NCI-H1436 treated with DMSO at 0.1 percent for 48 hours (cell line): ENCODE measurements at places on chromosomes 1 and 21.

GRCh38 chr21:37815893-37816292, 100.4 kb downstream of the KCNJ6 start:
- DNase-seq, result no peak

- DNase-seq, result no peak
Measured at GRCh38 chr21:34343838-34344381, 19.9 kb upstream of the KCNE2 start.

DNA sequence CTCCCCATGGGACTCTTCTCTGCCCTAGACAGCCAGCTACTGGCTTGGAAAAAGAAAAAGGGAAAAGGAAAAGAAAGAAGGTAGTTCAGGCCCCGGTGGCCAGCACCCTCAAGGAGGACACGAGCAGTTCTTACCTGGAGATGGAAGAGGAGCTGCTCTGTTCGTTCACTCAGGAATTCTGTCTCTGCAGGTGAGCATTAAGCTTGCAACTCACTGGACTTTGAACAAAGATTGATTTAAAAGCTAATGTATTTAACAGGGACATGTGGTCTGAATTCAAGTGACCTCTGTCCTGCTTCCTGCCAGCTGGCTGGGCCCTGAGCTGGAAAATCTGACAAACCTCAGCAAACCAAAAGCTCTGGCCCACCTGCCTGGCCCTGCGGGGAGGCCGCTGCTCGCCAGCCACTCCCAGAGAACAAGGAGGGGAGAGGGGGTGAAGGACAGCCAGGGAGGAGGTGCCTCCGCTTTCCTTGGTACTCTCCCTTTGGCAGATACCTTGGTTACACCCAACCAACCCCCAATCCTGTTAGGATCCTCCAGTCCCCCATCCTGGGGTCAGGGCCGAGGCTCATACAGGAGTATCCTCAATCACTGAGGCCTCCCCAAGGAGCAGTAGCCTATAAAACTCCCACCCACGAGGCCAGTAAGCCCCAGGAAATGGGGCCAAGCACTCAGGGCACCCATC, at the start of gene PDZK1:
TSS of gene PDZK1 (minus strand) at position 186 of the 685 bp plus-strand sequence. CDS start 19,347 bp downstream, outside the sequence.
- DNase-seq, result no peak

- no peak for DNase-seq
Measured at GRCh38 chr1:152926091-152926490, 17.7 kb downstream of the IVL start.

DNA sequence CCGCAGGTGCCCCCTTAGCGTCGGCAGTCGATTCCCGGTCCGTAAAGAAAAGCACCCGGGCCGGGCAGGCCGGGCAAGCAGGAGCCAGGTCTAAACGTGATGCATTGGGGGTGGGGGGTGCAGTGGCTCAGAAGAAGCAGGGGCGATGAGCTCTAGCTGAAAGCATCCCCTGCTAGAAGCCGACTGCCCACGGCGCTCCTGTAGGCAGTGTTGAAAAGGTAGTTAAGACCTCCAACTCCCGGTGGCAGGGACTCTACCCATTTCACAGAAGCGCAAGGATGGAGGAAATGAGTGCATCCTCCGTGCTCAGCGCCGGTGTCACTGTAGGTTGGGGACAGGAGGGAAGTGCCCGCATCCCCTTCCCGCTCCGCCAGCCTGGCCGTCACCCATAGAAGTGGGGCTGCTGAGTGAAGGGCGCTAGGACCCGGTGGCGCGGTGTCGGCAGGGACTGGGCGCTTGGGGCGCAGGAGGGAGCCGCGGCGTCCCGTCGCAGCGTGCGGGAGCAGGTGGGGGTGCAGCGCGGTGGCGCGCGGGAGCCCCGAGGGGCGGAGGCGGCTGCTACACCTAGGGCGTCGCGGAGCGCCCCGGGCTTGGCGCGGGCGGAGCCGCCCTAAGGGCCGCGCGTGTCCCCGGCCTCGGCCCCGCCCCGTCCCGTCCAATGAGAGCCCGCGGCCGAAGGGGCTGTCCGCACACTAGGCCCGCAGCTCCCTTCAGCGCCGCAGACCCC, at the start of gene WNT2B:
TSS of gene WNT2B (plus strand) at position 688 of the 727 bp plus-strand sequence. CDS start 298 bp downstream, outside the sequence.
- DNase-seq, result no peak
